ENCODE measurements at places on chromosomes 1 and 21. TPM values are rescaled to one million over a fixed set of nuclear protein-coding genes. Genes with fewer than 3 reads are reported as not detected.

DNA sequence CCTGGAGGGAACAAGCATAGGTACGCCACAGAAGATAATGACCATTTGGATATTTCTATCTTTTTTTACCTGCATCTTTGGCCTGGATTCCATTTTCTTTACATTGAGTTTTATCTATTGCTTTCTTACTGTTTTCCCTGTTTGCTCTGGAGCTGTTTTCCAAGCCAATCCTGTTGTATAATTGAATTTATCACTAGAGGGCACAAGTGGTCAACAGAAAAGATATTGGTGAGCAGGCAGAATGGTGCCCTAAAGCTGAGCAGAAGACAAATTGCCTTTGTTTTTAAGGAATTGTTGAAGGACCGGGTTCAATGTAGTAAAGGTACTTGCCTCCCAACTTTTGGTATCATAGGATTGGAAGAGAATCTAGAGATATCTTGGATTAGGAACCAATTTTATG lies 152.8 kb downstream of the PPP1R12B start:
- no peaks in the 10 kb centered on the region for H3K4me1 ChIP-seq
- H3K27ac ChIP-seq = no peak overlapping the region
- no peak for DNase-seq
- H3K4me3 ChIP-seq = no peak overlapping the region
- peaks cover 7% of the 10 kb centered on the region for H3K36me3 ChIP-seq
- H3K27me3 ChIP-seq = no peaks in the 10 kb centered on the region

- no peaks in the 10 kb centered on the region for H3K4me1 ChIP-seq
- no peaks in the 10 kb centered on the region for H3K27me3 ChIP-seq
- H3K4me3 ChIP-seq = no peak overlapping the region
- H3K27ac ChIP-seq = no peak overlapping the region
- no peak for DNase-seq
- no peaks in the 10 kb centered on the region for H3K36me3 ChIP-seq
Measured at GRCh38 chr1:31434979-31435378, 22.0 kb downstream of the SERINC2 start.

Gene TTLL10
- not detected for total RNA-seq

Gene GNG4
- 2.3 TPM for total RNA-seq

Gene DNAI4
- total RNA-seq = 1.0 TPM

Data from activated CD8-positive, alpha-beta T cell treated with anti-CD3 and anti-CD28 coated beads for 36 hours (primary cell).